ENCODE measurements at places on chromosomes 4 and X. TPM values are rescaled to one million over a fixed set of nuclear protein-coding genes. Genes with fewer than 3 reads are reported as not detected.

Gene GAGE12F
- not detected for polyA plus RNA-seq

Gene EDA
- 1.7 TPM for polyA plus RNA-seq

Gene VSIG4
- polyA plus RNA-seq, result 13.6 TPM

Gene SPARCL1
- 36.9 TPM for polyA plus RNA-seq

Gene CABS1
- polyA plus RNA-seq, result not detected

Gene GAGE13
- polyA plus RNA-seq, result not detected

Gene NOX1
- not detected for polyA plus RNA-seq

Gene DMRTC1B
- polyA plus RNA-seq, result 1.1 TPM

Gene FAT4
- polyA plus RNA-seq, result 0.56 TPM

Gene PNMA5
- polyA plus RNA-seq, result not detected

Gene DCAF4L1
- 0.05 TPM for polyA plus RNA-seq

Gene CEP135
- 1.3 TPM for polyA plus RNA-seq

DNA sequence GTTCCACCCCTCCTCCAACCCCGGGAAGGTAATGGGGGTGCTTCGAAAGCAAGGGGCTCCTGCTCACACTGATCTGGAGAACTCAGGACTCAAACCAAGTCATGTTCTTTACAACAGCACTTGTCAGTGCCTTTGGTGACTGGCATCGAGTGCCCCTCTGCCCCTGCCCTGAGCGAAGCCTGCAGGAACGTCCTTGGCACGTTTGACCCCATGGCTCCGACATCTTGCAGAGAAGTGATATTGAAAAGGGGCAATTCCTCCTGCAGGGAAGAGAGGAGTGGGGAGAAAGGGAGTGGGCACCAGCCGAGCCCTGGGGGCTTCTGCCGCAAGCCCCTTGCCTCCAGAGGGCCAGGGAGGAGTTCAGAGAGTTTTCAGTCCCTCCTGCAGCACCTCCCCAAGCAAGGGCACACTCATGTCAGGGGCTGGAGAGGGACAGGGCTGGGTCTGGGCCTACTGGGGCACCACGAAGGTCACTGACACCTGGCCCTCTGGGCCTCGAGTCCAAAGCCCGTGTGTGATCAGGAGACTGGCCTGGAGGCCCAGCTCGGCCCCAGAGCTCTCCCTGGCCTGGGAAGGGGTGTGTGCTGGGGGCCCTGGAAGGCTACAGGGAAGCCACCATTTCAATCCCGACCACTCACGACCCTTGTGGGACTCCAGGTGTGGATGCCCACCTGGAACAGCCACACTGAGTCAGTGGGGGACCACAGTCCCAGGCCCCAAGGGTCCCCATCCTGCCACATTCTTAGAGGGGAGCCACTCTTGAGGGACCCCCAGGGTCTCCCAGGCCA is 94.9 kb upstream of the NKX1-1 start:
- peaks cover 67% of the 10 kb centered on the region for H3K27me3 ChIP-seq
- H3K36me3 ChIP-seq, result no peaks in the 10 kb centered on the region
- no peak for DNase-seq
- no peaks in the 10 kb centered on the region for H3K4me1 ChIP-seq

DNA sequence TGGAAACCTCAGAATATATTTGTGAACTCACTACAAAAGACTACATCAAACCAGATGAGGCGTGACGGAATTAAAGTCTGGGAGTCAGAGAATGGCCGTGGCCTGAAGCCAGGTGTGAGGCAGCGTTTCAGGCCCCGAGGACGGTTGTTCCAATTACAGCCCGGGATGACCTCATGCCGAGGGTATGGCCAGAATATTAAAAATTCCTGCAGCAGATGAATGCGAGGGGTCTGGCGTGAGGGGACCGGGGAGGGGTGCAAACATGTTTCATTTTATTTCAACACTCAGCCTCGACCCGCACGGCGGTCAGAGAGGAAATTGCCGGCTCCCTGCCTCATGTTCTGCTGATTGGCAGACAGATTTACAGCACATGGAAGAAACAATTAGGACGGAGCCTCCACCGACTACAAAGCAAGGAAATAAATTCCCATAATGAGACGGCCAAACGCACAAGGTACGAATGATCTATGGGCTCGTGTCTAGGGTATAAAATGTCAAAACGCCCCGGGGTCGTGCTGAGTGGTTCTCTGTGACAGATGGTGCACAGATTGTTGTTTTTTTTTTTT is 289.7 kb downstream of the SHOX start:
- DNase-seq, result no peak
- no peaks in the 10 kb centered on the region for H3K4me1 ChIP-seq
- no peaks in the 10 kb centered on the region for H3K27me3 ChIP-seq
- no peak overlapping the region for H3K4me3 ChIP-seq
- no peaks in the 10 kb centered on the region for H3K36me3 ChIP-seq
- H3K27ac ChIP-seq, result no peak overlapping the region

DNA sequence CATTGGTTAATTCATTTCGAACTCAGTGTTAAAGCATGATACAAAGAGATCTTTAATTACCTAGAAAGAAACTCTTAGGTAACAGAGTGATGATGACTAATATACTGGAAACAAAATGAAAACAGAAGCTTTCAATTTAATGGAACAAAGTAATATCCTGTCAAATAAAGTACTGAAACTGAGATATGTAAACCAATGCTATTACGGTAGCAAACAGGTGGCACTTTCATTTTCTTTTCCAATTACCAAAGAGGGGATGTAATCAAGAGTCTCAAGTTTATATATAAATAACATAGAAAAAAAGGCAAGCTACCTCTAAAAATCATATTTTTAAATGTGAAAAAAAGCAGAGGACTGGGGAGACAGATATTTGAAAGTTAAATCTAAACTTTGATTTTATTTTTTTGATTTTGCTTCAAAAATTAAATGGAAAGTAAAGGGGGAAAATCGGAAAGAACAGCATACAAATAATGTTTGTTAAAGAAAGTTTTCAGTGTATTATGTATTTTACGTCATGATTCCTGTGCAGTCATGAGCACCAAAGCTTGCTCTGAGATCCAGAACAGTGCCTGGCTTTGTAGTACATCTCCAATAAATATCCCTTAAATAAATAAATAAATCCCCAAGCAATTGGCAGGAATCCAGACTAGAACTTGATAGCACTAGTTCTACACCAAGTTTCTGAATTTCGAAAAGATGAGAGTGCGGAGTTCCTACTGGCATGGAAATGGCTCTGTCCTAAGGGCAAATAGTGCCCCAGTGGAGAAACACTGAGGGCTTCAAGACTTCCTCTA is 25.0 kb upstream of the RAPGEF2 start:
- H3K36me3 ChIP-seq, result no peaks in the 10 kb centered on the region
- H3K4me1 ChIP-seq, result no peaks in the 10 kb centered on the region
- no peaks in the 10 kb centered on the region for H3K27me3 ChIP-seq
- DNase-seq, result no peak

DNA sequence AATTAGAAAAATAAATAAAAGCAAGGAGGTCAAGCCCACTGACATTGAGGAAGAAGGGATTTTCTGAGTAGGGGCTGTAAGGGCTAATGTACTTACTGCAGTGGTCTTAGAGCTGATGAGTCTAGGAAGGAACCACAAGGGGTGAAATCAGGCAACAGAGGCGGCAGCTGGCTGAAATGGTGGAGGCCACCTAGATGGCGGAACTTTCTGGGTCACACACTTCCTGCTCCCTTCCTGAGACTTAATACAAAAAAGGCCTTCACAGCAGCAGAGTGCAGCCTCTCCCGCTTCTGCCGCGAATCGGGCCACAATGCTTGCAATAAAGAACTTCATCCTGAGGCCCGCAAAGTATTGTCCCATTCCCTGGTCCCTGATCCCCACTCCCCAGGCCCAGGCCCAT is 15.4 kb downstream of the SNX12 start:
- H3K36me3 ChIP-seq, result no peaks in the 10 kb centered on the region
- peak overlapping the region; percentile 13 for H3K4me3 ChIP-seq
- H3K4me1 ChIP-seq, result peaks cover 6% of the 10 kb centered on the region
- H3K27ac ChIP-seq, result no peak overlapping the region
- H3K27me3 ChIP-seq, result no peaks in the 10 kb centered on the region

GRCh38 chr4:117370944-117371668 is 285.7 kb upstream of the TRAM1L1 start:
- no peaks in the 10 kb centered on the region for H3K27me3 ChIP-seq
- H3K4me3 ChIP-seq, result no peak overlapping the region
- H3K27ac ChIP-seq, result no peak overlapping the region

DNA sequence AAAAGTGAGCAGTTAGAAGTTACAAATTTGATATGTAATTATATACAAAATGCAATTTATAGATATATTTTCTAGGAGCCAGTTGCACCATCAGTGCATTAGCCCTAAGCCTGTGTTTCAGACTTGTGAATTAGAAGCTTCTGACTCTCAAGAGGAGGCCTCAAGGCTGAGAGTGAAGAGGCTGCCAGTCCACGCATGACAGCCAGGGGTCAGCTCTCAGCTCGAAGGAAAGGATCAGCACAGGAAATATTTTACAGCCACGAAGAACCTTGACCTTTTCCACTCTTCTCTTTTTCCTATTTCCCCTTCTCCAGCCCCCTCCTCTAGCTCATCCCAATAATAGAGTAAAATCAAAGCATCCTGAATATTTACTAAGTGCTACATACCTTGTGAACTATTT is 642.4 kb downstream of the TRIML1 start:
- no peak overlapping the region for H3K27ac ChIP-seq
- no peak overlapping the region for H3K4me3 ChIP-seq
- H3K36me3 ChIP-seq, result no peaks in the 10 kb centered on the region
- DNase-seq, result peak; percentile 28
- H3K4me1 ChIP-seq, result no peaks in the 10 kb centered on the region
- no peaks in the 10 kb centered on the region for H3K27me3 ChIP-seq

- no peak overlapping the region for H3K27ac ChIP-seq
- peaks cover 21% of the 10 kb centered on the region for H3K4me1 ChIP-seq
- DNase-seq, result peak; percentile 24
- H3K27me3 ChIP-seq, result no peaks in the 10 kb centered on the region
- H3K4me3 ChIP-seq, result peak overlapping the region; percentile 46
These were observed 511 bp downstream of the GABRB1 start for GRCh38 chr4:47031751-47032404.

DNA sequence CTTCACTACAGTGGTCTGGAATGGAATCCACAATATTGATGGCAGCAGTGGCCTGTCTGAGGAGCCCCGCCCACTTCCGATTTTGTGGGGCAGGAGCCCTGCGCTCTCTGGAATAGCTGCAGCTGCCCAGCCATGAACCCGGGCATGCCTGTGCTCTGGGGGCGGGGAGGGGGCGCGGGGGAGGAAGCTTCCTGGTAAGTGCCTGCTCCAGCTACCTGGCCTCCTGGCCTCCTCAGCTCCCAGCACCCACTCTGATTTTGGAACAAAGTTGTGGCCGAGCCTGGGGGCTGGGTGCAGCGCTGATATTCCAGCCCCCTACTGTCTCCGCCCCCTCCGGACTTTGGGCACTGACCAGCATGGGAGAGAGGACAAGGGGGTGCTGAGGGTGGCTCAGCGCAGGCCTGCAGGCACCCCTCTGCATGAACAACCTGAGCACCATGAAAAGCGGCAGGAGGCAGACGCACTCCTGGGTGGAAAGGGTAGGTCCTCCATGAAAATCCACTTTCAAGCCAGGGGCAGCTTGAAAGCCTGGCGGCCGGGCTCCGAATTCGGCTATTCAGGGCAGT is 972.7 kb upstream of the AGA start:
- no peaks in the 10 kb centered on the region for H3K36me3 ChIP-seq
- no peak for DNase-seq
- H3K4me3 ChIP-seq, result no peak overlapping the region
- no peaks in the 10 kb centered on the region for H3K4me1 ChIP-seq

DNA sequence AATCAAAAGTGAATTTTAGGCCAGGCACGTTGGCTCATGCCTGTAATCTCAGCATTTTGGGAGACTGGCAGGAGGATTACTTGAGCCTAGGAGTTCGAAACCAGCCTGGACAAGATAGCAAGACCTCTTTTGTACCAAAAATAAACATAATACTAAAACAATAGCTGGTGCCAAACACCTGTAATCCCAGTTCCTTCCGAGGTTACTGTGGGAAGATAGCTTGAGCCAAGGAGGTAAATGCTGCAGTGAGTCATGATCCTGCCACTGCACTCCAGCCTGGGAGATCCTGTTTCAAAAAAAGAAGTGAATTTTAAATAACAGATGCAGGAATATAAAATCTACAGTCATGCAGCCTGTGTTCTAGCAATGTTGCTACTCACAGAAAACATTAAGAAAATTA is 488.3 kb downstream of the PPARGC1A start:
- H3K4me3 ChIP-seq, result no peak overlapping the region
- no peak for DNase-seq
- H3K27ac ChIP-seq, result no peak overlapping the region
- no peaks in the 10 kb centered on the region for H3K36me3 ChIP-seq
- H3K4me1 ChIP-seq, result no peaks in the 10 kb centered on the region

GRCh38 chr4:77354550-77354949 is 197.5 kb downstream of the CCNG2 start:
- no peaks in the 10 kb centered on the region for H3K4me1 ChIP-seq
- H3K4me3 ChIP-seq, result no peak overlapping the region
- H3K27me3 ChIP-seq, result no peaks in the 10 kb centered on the region

DNA sequence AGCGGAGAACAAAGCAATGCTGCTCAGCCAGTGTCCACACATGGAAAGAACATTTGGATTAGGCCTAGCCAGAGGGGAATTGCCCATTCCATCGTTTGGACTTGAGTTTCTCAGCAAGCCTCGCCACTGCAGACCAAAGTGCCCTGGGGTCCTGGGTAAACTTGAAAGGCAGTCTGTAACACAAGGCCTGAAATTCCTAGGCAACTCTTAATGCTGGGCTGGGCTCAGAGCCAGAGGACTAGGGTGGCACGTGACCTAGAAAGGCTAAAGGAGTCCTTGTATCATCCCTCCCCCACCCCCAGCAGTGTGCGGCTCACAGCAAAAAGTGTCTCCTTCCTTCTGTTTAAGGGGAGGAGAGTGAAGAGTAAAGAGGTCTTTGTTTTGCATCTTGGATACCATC is 210.4 kb upstream of the ARX start:
- DNase-seq, result no peak
- no peaks in the 10 kb centered on the region for H3K36me3 ChIP-seq
- no peak overlapping the region for H3K4me3 ChIP-seq
- no peaks in the 10 kb centered on the region for H3K4me1 ChIP-seq
- H3K27me3 ChIP-seq, result no peaks in the 10 kb centered on the region
- H3K27ac ChIP-seq, result no peak overlapping the region

DNA sequence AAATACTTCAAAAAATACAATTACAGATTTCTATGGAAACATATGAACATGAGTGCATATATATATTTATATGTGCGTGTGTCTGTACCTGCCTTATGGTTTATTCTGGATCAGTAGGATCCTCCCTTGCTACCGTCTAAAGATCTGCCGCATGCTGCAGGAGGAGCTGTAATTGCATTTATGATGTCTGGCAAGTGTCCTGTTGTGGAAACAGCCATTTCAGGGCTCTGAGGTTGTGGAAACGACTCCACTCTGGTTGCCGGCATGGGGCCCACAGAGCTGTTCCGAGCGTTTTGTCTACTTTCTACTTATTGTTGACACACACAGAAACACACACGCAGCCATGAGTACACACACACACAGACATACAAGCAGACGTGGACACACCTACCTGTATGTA is 21.3 kb downstream of the CD99 start:
- no peak for DNase-seq
- H3K36me3 ChIP-seq, result peaks cover 47% of the 10 kb centered on the region
- H3K27ac ChIP-seq, result no peak overlapping the region
- no peaks in the 10 kb centered on the region for H3K27me3 ChIP-seq
- no peak overlapping the region for H3K4me3 ChIP-seq
- H3K4me1 ChIP-seq, result peaks cover 22% of the 10 kb centered on the region

Measured in stomach (tissue), 19 donors.